Occipital lobe (tissue), 3 donors: ENCODE measurements at places on chromosomes 4 and X. TPM values are rescaled to one million over a fixed set of nuclear protein-coding genes. Genes with fewer than 3 reads are reported as not detected.

NDST4 gene
- total RNA-seq = 1.7 TPM

LRPAP1 gene
- total RNA-seq = 12.6 TPM

PNMA5 gene
- 3.0 TPM for total RNA-seq

MPC1L gene
- not detected for total RNA-seq

TAF9B gene
- 46.3 TPM for total RNA-seq

MAGEA6 gene
- total RNA-seq = not detected

LIMCH1 gene
- total RNA-seq = 175 TPM

PRR32 gene
- total RNA-seq = not detected

DNA sequence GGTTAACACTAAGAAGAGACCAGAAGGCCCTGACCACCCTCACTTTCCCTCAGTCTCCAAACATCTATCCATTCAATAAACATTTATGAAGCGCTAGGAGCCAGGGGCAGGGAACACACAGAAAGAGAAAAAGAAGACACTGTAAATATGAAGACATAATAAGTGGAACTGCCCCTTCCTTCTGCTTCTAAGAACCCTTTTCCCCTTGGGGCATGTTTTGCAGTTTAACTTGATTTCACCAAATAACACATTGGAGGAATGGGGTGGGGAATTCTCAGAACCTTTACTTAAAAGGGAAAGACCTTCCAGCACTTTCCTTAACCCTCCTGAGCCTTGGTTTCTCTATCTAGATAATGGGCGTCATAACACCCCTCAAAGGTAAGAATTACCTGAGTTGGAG is 42.3 kb downstream of the RBM47 start:
- no peak for DNase-seq

DNA sequence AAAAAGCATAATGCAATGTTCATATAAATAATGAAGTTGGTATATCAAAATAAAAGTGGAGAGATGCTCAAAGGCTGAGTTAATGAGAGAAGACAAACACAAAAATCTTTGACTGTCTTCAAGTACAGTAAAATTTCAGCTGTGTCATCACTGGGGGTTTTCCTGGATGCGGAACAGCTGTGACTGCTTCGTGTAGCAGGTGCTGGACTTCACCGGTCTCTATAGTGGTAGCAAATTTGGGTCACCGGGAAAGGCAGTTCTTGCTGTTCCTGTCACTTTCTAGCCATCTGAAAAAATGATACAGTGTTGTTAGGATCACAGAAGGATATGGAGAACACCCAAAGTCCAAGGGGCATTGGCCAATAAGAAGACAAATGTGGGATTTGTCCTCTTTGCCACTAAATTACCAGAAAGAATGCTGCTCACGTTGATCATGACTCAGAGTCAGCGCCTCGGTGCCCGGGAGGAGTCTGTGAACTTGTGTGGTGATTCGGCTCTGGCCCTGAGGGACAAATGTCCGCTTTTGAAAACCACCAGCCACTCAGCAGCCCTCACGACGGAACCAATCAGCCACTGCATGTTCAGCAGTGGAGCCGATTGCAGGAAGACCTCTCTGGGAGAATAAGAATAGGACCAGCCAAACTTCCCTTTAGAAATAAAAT is 230.1 kb upstream of the FAT1 start:
- no peak for DNase-seq

DNA sequence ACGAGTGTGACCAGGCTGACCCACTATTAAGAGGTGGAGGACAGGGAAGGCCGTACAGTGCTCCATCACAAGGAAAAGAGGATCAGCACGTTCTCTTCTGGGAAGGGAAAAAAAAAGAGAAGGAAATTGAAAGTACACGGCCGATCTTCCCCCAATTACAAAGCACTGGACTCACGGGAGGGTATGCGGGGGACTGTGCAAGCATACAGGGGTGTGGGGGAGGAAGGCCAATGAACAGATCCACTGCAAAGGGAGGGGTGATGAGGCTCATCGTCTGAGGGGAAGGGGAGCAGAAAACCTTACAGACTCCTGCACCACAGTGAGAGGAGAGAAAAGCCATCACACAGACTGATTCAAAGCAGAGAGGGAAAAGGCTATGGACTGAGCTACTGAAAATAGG is 1.1 kb downstream of the ELK1 start:
- no peak for DNase-seq

DNA sequence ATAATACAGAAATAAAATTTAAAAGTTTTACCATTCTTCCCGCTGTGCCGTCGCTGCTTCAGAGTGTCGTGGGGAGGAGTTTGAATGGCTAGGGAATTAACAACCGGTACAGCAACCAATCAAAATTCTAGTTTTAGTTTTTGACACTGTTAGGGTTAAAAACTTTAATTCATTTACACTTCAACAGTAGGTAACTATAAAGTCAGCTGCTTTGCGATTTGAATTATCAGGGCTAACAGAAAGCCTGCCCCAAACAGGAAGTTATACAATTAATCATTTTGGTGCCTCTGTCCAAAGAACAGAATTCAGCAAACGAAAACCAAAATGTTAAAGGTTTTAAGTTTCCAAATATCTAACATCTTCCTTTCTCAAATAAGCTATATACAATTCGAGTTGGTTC is 2.3 kb downstream of the HNRNPD start:
- no peak for DNase-seq

DNA sequence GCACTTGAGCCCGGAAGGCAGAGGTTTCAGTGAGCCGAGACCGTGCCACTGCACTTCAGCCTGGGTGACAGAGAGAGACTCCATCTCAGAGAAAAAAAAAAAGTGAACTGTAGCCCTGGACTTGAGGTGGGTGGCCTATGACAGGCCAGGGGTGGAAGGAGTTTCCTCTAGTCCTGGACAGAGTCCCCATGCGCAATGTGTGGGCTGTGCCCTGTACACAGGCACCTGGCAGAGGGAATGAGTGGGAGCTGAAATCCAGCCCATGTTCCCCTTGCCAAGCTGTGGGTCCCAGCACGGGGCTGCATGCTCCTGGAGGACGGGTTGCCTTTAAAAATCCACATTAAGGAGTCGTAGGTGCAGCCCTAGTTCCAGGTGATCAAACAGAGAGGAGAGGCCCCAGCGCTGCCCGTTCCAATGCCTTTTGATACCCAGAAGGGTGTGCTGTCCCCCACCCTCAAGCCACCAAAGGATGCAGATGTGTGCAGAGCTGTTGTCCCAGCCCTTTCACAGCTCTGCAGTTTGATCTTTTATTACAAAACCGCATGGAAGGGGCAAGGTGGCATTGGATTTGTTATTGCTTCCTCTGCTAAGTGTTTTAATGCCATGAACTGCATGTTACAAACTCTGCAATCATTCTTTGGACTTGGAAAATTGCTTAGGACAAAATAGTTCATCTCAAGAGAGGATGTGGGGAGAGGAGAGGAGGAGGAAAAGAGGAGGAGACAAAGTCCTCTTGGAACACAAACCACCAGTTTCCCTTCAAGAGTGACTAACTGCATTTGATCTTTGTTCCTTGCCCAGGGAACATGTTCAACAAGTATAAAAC is 38.0 kb upstream of the PDK3 start:
- DNase-seq = no peak

DNA sequence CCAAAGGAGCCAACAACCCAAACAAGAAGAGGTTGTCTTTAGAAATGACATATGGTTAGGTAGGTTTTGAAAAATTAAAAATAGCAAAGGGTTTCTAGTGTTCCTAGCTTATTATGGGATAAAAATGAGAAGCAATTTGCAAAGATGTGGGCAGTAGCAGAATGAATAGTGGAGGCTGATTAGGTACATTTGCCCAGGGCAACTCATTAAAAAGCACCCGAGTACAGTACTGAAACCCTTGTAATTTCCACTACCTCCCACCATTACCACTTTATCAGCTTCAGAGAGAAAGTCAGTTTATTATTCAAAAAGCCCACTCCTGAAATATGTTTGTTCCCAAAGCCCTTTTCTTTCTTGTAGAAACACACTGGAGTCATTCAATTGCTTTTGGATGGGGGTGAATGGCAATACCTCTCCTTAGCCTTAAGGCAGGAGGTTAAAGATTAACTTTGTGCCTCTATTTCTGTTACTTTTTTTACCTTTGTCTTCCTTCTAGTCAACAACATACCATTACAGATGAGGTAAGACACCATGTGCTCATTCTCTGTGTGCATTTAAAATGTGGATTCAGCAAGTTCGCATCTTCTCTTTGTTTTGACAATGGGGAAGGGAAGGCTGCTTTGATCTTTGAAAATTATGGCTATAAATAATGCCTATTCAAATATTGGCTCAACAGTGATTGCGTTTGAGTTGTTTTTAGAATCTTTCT is 353.8 kb upstream of the CASK start:
- no peak for DNase-seq

GRCh38 chr4:139596034-139596683 is 40.1 kb upstream of the SETD7 start:
- DNase-seq = no peak

DNA sequence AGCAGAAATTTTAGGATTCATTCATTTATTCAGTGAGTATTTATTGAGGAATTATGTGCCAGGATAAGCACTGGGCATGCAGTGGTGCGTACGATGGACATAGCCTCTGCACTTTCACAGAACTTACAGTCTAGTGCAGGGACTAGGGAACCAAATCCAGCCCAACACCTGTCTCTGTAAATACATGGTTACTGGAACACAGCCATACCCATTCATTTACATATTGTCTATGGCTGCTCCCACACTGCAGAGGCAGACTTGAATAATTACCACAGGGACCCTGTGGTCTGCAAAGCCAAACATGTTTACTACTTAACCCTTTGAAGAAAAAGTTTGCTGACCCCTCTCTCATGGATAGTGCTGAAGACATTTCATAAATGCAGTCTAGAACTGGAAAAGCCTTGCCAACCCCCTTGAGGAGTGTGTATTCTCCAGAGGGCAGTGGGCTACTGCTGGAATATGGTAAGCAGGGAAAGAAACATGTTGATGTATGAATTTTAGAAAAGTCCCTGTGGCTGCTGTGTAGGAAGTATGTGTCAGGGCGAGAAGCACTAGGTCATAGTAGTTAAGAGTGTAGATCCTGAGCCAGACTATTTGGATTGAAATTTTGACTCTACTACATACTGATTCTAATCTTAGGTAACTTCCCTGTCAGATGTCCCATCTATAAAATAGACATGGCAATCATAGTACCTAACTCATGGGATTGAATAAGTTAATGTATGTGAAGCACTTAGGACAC is 75.5 kb downstream of the GALNT7 start:
- no peak for DNase-seq

- no peak for DNase-seq
Observed at GRCh38 chr4:185880571-185880970, 68.6 kb upstream of the SORBS2 start.

DNA sequence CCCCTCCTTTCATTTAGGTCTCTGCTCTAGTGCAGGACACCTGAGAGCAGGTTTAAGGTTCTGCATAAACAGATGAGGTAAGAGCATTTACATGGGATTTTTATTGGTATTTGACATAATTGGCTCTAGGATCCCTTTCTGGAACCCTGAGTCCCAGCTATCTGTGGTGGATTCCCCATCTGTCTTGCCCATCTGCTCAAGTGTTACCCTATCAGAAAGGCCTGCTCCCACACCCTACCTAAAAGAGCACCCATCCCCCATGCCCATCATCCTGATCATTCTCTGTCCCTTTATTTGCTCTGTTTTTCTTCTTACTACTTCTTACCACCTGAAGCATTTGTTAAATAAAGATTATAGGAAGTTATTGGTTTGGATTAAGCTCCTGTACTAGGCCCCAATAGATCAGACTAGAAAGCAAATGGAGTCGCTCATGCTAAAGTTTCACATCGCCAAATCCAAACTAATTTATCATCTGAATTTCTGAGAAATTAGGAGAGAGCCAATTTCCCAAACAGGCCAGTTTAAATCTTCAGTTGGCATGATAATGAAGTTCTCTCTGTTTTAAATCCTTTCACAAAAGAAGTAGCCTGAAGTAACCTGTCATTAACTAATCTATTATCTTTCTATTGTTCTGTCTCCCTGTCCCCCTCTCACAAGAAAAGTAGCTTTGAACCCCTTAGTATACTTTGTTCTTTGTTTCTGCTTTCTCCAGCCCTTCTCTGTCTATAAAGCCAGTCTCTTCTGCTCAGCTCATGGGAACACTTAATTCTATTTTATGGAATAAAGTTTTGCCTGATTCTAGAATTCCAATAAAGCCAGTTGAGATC is 178.6 kb downstream of the ZNF674 start:
- no peak for DNase-seq

- DNase-seq = no peak
Observed at GRCh38 chr4:73620115-73620792, at the start of gene RASSF6. Gene RASSF6, minus strand, starts transcription at chr4:73620436. Its CDS starts 8,641 bp downstream, at chr4:73611795.

DNA sequence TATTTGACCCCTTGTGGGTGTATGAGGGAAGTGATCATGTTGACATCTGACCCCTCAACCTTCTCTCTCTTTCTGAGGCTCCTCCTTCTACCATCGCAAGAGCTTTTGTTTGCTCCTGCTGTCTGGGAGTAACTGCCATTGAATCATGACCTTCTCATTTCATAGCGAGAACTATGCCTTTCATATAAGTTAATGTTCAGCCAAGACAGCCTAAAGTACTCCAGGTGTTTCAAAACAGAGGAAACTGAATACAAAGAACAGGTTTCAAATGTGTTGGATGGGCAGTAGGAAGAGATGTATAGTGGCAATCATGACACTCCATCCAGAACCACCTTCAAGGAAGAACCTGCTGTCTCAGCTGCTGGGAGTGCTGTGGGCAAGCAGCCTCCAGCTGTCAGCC is 403.1 kb downstream of the MID1IP1 start:
- no peak for DNase-seq

DNA sequence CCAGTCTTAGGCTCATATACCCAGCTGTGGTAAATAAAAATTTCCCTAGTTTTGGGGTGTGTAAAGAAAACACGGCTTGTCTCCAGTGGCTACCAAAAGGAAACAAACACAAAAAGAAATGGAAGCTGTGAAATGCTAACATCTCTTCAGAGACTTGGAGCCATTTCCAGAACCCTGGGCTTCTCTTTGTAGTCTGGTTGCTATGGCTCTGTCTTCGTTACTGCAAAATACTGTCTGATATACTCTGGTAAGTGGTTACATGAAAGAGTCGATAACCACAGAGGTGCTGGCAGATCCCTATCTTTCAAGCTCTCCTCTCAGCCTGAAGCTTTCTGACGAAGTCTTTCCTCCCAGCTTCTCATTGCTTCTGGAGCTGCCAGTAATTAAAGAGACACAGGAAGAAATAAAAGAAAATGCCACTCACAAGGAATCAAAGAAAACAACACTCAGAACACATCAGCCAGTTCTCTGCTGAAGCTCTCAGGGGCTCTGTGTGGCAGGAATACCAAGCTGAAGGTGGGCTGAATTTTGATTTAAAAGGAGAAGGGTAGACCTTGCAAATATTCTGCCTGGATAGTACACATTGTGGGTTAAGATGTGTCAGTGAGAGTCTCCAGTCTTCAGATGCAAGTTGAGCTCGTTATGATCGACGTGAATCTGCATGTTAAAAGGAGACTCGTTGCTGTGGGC is 107.6 kb upstream of the FAM9C start:
- no peak for DNase-seq

- DNase-seq = no peak
Observed at GRCh38 chr4:150828159-150828558, 186.9 kb downstream of the LRBA start.

GRCh38 chr4:119894650-119895208 is 171.9 kb downstream of the MAD2L1 start:
- no peak for DNase-seq

DNA sequence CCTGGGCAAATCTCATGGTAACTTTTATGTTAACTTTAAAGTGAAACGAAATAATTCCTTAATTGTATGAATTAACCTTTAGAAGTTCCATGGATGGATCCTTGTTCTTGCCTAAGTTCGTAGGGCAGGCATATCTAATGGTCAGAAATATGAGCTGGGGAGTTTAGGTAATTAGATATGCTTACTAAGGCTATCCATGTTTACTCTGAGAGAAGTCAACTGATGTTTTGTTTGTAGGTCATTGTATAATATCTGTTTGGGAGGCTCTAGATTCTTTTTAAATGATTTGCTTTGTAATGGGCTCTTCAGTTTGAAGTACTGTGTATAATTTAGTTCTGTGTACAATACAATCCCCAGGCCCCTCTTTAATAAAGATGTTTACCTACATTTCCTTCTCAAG is 117.0 kb downstream of the DCK start:
- DNase-seq = no peak
